ENCODE measurements at places on chromosomes 5 and 9. TPM values are rescaled to one million over a fixed set of nuclear protein-coding genes. Genes with fewer than 3 reads are reported as not detected.

FAM78A gene
- 0.73 TPM for total RNA-seq

FREM1 gene
- total RNA-seq: 0.97 TPM

MARCHF11 gene
- total RNA-seq: not detected

GRIA1 gene
- 33.9 TPM for total RNA-seq

CSF2 gene
- total RNA-seq: not detected

COL15A1 gene
- total RNA-seq: 29.7 TPM

ANGPTL2 gene
- 93.9 TPM for total RNA-seq

PCDHGA12 gene
- total RNA-seq: 37.8 TPM

CAPSL gene
- 1.1 TPM for total RNA-seq

RHOBTB3 gene
- total RNA-seq: 354 TPM

SPINK13 gene
- not detected for total RNA-seq

IL33 gene
- not detected for total RNA-seq

ATG12 gene
- total RNA-seq: 73.2 TPM

ECM2 gene
- 38.5 TPM for total RNA-seq

LHFPL2 gene
- total RNA-seq: 94.1 TPM

FOXD4L6 gene
- total RNA-seq: not detected

SLC6A18 gene
- not detected for total RNA-seq

FOXD4L5 gene
- total RNA-seq: 0.16 TPM

PCDHB2 gene
- 6.8 TPM for total RNA-seq

SPATA31C1 gene
- total RNA-seq: not detected

SPATA31A3 gene
- not detected for total RNA-seq

FOXD4L4 gene
- under 0.01 TPM for total RNA-seq

FAM219A gene
- total RNA-seq: 16.5 TPM

CDX1 gene
- total RNA-seq: not detected

PTGS1 gene
- total RNA-seq: 14.2 TPM

DAPK1 gene
- total RNA-seq: 27.7 TPM

ZFP37 gene
- 4.5 TPM for total RNA-seq

MRPL22 gene
- total RNA-seq: 12.9 TPM

FGF1 gene
- total RNA-seq: 11.5 TPM

PITX1 gene
- total RNA-seq: 0.81 TPM

MYOT gene
- not detected for total RNA-seq

CETN3 gene
- 6.5 TPM for total RNA-seq

SLC6A19 gene
- total RNA-seq: not detected

Measured in hair follicle dermal papilla cell (primary cell).